CD4-positive, alpha-beta T cell treated with Interleukin-10 for 1 hour (primary cell): ENCODE measurements at places on chromosomes 12 and 14.

- DNase-seq, result peak; percentile 29
These were observed 29.1 kb downstream of the RFLNA start for GRCh38 chr12:124323771-124324530.

DNA sequence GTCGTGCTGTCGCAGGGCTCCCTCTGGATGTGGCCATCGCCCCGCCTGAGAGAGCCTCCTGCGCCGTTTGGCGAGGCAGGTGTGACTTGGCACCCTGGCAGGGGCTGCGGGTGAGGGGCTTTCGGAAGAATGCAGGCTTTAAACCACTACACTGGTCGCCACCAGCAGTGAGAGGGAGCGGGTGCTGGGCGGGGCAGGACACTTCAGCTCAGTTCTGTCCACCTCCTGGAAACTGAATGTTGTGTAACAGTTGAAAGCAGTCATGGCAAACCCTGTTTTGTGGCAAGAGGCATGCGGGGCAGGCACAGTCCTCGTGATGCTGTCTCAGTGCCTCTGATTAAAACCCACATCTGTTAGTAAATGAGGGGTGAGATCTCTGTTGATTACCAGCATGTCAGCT is 55.9 kb downstream of the AACS start:
- DNase-seq, result no peak

DNA sequence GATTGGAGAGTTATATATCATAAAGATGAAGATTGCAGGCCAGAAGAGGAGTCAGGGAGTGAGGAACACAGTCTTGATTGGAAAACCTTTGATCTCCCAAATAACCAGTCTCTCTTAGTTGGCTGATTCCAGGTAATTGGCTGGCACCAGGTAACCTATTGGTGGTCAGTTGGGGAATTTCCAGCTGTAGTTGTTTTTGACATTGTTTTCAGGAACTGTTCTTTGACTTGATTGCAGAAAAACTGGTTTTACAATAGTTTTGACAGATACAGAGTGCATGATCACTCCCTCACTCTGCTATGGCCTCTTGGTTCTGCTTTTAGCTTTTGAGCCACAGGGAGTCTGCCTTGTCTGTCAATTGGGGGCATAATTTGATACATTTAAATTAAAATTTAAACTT is 71.6 kb downstream of the ZNF641 start:
- no peak for DNase-seq

DNA sequence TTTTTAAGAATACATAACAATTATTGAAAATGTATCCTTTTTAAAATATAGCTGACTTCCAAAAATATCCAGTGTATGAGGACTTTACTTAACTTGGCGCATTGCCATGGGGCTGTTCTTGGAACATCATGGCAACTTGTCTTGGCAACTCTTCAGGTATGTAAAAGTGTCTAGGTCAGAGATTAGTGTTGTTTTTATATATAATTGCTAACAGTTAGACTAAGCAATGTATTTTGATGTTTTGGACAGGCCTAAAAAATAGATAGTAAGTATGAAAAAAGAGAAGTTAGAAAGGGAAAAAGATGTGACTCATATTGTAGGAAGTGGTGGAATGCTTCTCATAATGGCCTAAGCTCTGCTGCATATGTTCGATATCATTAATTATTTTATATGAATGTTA is 70.9 kb downstream of the MON2 start:
- DNase-seq, result no peak

- DNase-seq, result no peak
These were observed 279.0 kb downstream of the ATXN7L3B start for GRCh38 chr12:74816398-74817175.

- no peak for DNase-seq
These were observed 183.5 kb upstream of the CAND1 start for GRCh38 chr12:67085699-67086098.

DNA sequence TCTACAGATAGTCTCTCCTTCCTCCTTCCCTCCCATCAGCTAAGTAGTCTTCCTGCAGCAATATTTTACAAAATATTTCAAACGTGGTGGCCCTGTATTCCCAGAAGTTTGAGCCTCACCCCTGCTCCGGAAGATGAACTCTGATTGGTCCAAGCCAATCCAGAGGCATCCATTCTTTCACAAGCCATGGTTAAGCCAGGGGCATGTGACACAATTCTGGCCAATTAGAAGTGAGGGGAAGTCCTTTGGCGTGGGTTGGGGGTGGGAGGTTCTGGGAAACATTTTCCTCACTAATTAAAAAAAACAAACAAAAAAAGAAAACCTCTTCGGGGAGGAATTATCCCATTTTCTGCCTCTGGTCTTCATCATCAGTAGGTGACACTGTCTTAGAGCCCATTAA is 69.4 kb upstream of the GSC start:
- DNase-seq, result no peak

- DNase-seq, result no peak
These were observed 11.9 kb downstream of the DRAM1 start for GRCh38 chr12:101889211-101889752.

DNA sequence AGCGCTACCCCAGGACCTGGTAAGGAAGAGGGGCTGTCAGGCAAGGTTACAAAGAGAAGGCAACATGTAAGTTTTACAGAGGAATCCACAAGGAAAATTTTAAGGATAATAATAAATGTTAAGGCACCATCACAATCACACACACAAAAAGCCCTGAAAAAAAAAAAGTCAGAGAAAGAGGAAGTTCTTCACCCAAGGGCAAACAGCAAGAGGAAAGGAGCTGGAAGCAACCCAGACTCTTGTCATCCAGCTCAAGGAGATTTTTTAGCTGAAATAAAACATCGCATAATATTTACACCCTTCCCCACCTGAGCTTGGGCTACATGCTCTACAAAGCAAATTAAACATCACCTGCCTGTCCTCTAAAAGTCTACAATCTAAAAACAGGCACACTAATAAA is 9.5 kb downstream of the SPTB start:
- no peak for DNase-seq
